ENCODE measurements at places on chromosomes 11 and 22.

DNA sequence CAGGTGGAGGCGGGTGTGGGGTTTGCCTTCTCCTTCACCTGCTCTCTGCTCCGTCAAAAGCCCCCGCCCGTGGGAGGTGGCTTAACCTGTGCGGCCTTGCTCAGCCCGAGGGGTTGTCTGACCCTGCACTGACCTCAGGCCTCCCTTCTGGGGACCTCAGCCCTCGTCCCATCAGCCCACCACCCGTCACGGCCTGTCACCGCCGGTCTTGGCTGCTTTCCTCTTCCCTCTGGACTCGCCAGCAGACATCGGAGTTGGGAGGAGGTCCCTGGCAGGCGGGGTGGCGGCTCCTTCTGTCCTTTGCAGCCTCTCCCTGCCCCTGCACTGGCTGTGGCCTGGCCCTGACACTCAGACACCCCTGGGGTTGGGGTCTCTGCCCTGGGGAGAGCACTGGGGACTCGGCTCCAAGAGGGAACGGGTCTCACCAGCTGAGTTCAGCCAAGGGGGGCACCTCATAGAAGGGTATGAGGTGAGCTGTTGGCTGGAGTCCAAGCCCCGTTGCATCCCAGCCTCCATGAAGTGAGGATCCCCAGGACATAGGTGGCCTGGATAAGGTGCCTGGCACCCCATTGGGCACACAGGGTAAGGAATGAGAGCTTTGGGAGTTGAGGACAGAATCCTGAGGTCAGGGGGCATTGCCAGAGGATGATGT is 999.6 kb downstream of the BRD1 start:
- no peak for DNase-seq

GRCh38 chr22:20940186-20940651 is 23.0 kb downstream of the CRKL start:
- no peak for DNase-seq

- DNase-seq, result no peak
These were observed 3.9 kb upstream of the E2F8 start for GRCh38 chr11:19244621-19245020.

DNA sequence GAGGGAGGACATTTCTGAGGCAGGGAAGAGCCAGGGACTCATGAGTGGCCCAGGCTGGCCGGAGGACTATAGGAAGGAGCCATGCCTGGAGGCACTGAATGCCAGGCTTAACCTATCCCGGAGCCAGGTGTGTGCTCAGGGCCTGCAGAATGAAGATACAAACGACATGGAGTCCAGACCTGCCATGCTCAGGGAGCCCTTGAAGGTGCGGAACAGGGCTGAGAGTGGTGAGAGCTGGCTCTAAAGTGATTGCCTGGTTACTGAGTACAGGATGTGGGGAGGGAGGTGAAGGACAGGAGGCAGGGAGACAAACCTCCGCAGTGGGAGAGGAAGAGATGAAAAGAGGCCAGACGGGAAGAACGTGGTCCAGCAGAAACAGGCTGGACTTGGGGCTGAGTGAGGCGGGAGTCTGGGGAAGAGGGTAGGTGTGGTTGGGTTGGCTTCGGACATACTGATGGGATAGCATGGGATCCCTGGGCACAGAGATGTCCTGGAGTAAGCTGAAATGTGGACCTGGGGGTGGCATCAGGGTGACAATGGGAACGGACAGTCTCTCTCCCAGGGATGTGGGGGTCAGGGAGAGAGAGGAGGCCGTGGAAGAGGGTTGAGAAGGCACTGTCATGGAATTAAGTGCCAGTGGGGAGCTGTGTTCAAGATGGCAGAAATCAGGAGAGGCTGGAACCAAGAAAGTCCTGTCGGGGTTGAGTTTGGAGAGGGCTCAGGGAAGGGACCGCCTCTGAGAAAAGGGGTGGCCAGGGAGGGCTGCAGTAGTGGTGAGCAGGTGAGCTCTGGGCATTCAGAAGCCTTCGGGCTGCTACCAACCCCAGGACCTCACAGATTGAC is 1.5 kb upstream of the ANKRD13D start:
- DNase-seq, result no peak

GRCh38 chr11:64234647-64235379 is 429 bp downstream of the VEGFB start:
- no peak for DNase-seq

DNA sequence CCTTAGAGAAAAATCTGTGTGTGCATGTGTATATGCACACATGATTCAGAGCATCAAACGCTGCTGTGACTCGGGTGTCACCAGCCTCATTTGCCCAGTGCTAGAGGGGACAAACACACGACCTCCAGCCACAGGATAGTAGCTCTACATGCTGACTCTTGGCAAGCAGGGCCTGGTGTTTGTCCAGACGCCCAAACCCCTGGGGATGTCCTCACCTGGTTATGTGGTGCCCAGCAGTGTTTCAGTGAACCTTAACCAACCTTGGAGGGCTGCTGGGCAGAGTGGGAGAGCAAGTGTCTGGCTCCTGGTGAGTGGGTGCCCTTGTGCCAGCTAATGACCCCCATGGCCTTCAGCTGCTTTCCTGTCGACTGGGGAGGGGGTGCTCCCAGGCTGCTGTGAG is 26.7 kb downstream of the IGLL1 start:
- DNase-seq, result no peak

GRCh38 chr11:26992031-26992541 is 1.8 kb upstream of the FIBIN start:
- no peak for DNase-seq

DNA sequence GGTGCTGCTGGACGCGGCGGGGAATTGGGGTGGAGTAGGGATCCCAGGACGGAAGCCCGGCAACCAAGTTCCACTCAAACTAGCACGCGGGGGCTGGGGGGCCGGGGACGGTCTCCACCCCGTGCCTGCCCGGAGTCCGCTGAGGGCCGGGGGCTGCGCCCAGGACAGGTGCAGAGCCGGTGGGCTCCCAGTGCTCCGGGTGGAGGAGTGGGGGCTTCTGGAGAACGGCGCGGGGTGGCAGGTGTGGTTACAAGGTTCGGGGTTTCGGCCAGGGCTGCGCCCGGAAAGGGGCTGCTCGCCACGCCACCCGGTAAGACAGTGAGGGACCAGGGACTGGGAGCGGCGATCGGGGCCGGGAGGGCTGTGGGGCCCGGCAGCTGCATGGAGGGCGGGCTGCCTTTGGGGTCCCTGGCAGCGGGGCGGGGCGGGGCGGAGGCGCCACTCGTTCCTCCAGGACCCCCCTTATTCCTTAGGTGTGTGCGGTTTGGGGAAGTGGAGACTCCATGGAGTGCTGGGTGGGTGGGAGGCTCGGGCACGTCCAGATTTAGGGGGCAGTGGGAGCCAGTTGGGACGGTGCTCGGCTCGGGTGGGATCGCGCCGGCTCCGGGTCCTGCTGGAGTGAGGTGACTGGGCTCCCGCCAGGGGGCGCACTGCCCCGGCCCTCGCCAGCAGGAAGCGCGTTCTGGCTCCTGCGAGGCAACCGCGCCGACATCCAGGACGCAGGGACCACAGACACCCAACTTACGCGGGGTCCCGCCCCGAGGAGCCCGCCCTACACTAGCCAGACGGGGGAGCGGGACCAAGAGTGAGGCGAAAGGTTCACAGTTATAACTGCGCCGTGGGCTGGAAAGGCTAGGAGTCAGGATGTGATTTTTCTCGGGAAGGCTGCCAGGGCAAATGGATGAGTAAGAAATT is 868 bp downstream of the TSPAN18 start:
- peak; percentile 54 for DNase-seq

DNA sequence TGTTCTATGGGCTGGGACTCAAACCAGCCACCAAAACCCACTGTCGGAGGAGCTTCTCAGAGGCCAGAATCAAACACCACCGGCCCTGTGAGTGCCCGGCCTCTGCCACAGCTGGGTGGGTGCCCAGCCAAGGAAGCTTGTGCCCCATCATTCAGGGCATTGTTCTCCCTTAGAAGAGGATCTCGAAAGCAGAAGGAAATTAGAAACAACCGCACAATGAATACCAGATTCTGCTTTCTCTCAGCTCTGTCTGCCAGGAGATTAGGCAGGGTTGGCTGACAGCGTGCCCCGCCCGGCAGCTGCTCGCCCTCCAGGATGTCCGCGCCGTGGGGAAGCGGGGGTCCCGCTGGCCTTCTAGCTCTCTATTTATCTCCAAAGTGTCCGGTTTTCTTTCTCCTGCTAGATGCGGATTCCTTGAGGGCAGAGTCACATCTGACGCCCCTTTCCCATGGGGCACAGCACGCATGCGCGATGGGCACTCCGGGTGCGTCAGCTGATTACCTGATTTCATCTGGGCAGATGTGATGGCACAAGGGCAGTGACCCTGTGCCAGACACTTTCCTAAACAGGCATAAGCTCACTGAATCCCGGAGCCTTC is 25.5 kb downstream of the SCGB1A1 start:
- DNase-seq, result peak; percentile 3

DNA sequence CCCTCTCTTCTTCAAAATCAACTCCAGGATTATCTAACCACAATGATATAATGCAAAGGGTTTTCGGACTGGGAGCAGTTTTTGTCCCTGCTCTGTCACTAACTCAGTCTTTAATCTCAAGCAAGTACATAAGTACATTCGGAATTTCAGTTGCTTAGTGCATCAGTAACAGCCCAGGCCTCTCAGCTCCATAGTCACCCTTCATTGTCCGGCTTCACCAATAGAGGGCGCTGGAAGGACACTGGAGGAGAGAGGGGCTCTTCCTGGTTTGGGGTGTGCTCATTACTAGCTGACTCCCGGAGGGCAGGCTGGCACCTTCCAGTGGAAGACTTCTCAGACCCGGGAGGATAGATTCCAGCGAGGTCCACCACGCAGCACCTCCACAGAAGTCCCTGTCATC is 90.4 kb upstream of the PDGFD start:
- no peak for DNase-seq

GRCh38 chr11:130814440-130815096 is 101.7 kb downstream of the SNX19 start:
- DNase-seq, result no peak

Measured in stimulated activated CD8-positive, alpha-beta memory T cell treated with anti-CD3 and anti-CD28 coated beads, Interleukin-4, amount 100 ng/mL, for 4 hours (primary cell).